Prostate gland (tissue), 2 donors: ENCODE measurements at places on chromosomes 12 and 14. TPM values are rescaled to one million over a fixed set of nuclear protein-coding genes. Genes with fewer than 3 reads are reported as not detected.

Gene CCDC85C
- 35.1 TPM for total RNA-seq

GRCh38 chr14:68675233-68675577 is 117.7 kb downstream of the ZFP36L1 start:
- no peak for DNase-seq

DNA sequence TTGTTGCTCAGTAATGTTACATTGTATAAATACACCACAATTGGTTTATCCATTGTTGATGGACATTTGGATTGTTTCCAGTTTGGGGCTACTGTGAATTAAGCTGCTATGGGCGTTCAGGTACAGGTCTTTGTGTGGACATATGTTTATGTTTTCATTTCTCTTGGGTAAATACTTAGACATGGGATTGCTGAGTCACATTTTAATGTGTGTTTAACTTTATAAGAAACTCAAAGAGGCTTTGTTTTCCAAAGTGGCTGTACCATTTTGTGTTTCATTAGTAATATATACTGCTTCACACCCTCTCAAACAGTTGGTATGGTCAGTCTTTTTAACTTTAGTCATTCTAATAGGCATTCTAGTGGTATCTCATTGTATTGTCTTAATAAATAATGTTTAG is 225.0 kb downstream of the SPTSSA start:
- no peak for DNase-seq

- DNase-seq, result no peak
These were observed 92.7 kb downstream of the TTLL5 start for GRCh38 chr14:75753696-75754095.

GRCh38 chr12:57846285-57846576 is 298 bp downstream of the CTDSP2 start:
- no peak for DNase-seq

DNA sequence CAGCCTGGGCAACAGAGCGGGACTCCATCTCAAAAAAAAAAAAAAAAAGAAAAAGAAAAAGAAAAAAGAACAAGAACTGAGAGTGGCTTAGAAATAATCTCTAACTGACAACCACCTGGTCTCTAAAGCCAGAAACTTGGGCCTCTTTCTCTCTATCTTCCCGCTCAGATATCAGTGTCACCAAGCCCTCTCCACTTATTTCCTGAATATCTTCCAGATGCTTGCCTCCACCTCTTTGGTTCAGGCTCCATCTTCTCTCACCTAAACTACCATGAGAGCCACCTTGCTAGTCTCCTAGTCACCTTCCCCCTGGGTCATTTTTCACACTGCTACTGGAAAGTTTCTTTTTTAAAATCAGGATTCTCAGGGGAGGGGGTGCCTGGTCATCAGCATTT is 1.8 kb upstream of the TM9SF1 start:
- no peak for DNase-seq

DNA sequence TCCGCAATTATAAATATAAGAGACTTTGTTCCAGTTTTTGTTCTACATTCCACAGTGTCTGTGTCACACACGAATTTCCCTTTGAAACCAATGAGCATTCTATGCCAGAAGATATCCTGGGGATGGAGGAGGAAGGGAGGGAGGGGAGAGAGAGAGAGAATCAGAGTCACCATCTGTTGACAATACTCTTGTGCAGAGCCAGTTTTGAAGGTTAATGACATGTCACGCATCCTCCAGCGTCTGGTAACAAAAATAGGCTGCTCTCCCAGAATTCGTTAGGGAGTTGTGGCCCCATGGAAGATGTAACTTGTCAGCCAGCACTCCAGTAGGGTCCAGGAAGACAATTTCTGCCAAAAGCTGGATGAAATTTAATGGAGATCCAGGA is 213.5 kb upstream of the KRR1 start:
- no peak for DNase-seq

Gene CABP1
- 0.23 TPM for total RNA-seq

Gene SIX6
- total RNA-seq, result 0.28 TPM

- DNase-seq, result no peak
These were observed 1325.1 kb downstream of the SLC16A7 start for GRCh38 chr12:60920841-60921495.

GRCh38 chr14:104868060-104868740 is 3.1 kb downstream of the CEP170B start:
- no peak for DNase-seq

GRCh38 chr14:75559451-75560222 is 18.8 kb upstream of the FLVCR2 start:
- peak; percentile 28 for DNase-seq

GRCh38 chr12:11981121-11981733 is 89.5 kb upstream of the BCL2L14 start:
- no peak for DNase-seq

- DNase-seq, result no peak
These were observed 89.4 kb downstream of the RPAP3 start for GRCh38 chr12:47616440-47616839.

DNA sequence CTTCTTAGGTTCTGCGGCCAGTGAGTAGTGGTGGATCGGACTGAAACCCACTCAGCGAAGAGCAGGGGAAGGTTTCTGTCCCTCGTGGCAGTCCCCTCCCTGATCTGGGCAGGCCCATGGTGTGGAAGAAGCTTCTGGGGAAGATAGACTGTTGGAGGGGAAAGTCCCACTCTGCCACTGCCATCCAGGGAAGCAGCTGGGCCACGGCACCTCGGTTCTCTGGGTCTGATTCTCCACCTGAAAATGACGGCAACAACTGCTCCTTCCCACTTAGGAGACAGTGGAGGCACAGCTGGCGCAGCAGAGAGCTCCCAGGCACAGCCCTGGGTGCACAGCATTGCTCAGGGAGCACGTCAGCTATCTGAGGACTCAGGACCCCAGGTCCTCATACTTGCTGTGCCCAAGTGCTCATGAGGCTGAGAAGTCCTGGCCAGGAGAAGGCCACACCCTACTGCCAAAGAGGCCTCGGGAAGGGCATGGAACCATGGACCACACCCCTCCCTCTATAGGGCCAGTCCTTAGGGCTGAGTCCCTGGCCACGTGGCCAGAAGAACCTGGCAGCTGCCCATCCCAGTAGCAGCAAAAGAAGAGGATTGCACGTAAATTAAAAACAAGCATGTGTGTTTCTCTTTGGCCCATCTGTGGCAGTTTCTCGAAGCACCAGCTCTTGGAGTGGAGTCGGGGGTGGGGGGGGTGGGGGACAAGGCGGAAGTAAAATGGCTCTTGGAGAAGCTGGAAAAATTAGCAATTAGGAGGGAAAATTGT is 85.3 kb upstream of the BCL11B start:
- no peak for DNase-seq

Gene PROX2
- total RNA-seq, result not detected

Gene ARHGEF40
- 12.4 TPM for total RNA-seq

DNA sequence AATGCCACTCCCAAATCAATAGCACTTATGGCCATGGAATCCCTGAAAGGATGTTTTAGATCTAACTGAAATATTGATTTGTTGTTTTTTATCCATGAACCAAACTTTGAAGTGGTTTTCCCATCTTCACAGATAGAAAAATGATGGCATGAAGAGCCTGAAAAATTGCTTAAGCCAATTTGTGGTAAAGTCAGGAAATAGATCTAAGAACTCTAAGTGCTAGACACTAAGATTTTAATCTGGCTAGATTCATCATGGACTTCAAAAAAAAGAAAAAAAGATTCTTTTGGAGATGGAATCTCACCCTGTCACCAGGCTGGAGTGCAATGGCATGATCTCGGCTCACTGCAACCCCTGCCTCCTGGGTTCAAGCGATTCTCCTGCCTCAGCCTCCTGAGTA is 45.0 kb upstream of the STRN3 start:
- no peak for DNase-seq

GRCh38 chr12:13204428-13204827 is 7.9 kb downstream of the EMP1 start:
- no peak for DNase-seq

Gene LRTM2
- not detected for total RNA-seq

- DNase-seq, result no peak
These were observed 200.6 kb downstream of the TTC7B start for GRCh38 chr14:90615517-90616060.

DNA sequence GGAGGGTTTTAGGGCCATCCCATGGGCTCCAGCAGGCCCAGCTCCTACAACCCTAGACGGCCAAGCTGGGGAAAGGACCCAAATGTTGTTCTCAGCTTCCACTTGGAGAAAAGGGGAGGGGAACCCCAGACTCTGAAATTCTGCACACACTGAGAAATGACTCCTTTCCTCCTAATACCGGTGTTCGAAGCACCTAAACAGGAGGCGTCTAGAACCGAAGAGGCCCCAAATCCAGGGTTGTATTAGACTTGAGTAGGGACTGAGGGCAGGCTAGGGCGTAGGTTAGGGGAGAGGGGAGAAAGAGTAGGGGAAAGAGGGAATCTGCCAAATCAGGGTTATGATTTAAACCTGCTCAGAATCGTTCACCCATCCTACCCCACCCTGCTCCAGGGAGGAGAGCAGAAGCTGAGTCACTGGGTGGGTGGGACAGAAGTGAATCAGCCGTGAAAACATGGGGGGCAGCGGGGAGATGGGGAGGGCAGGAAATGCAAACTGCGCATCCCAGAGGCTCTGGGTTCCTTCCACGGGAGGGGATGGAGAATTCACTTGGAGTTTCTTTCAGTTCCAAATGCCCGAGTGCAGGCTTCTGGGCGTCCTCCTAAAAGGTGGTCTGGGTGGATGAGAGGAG is 1.0 kb downstream of the IGFBP6 start:
- DNase-seq, result no peak

DNA sequence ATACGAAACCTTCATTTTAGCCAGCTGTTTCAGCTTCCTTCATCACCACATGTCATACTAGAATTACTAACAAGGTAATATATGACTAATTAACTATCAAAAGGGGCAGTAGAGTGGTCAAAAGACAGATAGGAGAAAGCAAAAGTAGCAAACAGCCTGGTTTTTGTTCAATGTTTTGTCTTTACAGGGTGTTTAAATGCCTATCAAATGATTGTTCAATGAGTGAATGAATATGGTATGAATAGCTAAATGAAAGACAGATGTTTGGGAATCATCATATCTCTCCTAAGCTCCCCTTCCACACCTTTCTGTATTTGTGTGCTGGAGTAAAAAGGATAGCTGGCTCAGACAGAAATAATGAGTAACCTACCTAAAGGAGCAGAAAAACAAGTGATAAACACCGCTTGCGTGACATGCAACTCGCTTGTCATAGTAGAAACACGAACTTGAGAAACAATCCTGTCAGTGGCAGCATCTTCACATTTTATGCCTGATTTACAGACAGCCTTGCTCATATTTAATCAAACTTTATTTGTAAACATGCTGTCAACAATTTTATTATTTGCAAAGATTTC is 34.2 kb downstream of the ABCC9 start:
- DNase-seq, result no peak

DNA sequence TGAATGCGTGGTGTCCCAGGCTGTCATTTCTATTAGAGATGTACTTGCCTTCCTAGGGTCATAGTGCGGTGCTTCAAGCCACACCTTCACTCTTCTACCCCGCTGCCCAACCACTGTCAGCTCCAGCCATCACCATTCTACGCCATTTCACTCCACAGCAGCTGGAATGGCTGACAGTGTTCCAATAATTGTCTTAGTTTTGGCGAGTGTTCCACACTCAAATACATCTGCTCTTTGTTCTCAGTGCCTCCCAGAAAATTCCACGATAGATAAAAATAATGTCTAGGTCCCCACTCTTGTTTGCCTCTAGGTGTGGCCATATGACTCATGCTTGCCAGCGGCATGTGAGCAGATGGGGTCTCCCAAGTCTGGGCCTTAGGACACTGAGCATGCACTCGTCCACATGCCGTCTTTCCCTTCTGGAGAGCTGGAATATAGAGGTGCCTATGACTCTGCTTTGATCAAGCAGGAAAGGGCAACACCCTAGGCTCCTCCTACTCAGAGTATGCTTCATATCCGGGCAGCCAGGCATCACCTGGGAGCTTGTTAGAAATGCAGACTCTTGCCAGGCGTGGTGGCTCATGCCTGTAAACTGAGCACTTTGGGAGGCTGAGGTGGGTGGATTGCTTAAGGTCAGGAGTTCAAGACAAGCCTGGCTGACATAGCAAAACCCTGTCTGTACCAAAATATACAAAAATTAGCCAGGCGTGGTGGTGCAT is 163.0 kb downstream of the BRMS1L start:
- DNase-seq, result no peak

Gene HPD
- 0.41 TPM for total RNA-seq

DNA sequence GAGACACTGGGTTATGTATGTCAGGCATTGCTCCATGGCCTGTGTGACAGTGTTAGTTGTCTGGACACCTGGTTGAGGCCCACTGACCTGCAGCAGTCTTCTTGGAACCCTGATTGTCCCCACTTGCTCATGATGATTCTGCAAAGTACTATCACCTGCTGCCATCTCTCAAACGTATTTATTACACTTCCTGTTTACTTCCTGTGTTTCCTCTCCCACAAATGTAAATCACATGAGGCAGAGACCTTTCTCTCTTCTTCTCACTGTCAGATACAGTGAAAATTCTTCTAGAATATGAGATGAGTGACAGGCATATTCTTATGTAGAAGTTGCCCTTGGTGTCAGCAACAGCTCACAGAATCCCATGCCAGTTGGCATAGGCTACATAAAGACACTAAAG is 186.9 kb upstream of the CNTN1 start:
- DNase-seq, result no peak

GRCh38 chr12:93484315-93484981 is 17.1 kb downstream of the MRPL42 start:
- DNase-seq, result no peak

Gene TIMELESS
- total RNA-seq, result 8.0 TPM

Gene KRT77
- total RNA-seq, result 0.57 TPM

GRCh38 chr12:64675795-64676194 is 65.5 kb downstream of the RASSF3 start:
- no peak for DNase-seq

DNA sequence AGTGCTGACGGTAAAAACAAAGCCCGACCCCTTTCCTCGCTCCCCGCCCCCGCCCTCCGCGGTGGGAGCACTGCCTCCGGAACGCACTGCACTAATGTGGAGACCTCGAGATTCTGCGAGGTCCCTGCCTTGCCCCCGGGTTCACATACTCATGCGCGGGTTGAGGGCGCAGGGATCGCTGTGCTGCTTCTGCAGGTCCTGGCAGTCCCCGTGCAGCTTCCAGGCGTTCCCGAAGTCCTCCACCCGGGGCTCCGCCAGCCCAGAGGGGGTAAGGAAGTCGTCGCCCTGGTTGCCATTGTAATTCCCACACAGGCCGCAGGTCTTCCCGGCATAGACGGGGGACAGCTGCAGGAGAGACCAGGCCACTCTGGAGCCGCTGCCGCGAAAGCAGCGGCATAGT is 66.8 kb downstream of the VWF start:
- no peak for DNase-seq

- DNase-seq, result peak; percentile 58
These were observed 44.5 kb downstream of the PSMA6 start for GRCh38 chr14:35336494-35337268.

Gene RNF212B
- total RNA-seq, result 21.1 TPM

Gene KANSL2
- total RNA-seq, result 53.2 TPM

Gene KRT74
- total RNA-seq, result 0.05 TPM
